ENCODE measurements at places on chromosomes 6 and 20.

DNA sequence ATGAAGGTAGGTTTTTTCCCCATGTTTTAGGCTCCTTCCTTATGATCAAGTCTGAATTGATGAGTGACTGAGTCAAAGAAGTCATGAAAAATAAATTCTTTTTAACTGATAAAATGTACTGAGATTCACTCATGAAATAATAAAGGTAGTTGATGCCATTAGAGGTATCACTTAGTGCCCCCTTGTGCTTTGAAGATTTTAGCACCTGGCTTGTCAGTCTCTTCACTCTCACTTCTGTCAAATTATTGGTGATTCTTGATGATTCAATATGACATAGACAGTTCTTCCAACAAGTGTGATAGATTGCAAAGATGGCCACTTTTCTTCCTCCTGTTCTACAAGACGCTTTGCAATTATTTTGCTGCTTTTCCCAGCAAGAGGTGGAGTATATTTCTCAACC is 4.2 kb upstream of the DLK2 start:
- no peak for DNase-seq

- no peak for DNase-seq
These were observed 33.8 kb upstream of the ADTRP start for GRCh38 chr6:11812439-11812838.

GRCh38 chr6:76221525-76221924 is 149.1 kb upstream of the IMPG1 start:
- no peak for DNase-seq

- DNase-seq = no peak
These were observed 17.7 kb upstream of the ITCH start for GRCh38 chr20:34345402-34345736.

DNA sequence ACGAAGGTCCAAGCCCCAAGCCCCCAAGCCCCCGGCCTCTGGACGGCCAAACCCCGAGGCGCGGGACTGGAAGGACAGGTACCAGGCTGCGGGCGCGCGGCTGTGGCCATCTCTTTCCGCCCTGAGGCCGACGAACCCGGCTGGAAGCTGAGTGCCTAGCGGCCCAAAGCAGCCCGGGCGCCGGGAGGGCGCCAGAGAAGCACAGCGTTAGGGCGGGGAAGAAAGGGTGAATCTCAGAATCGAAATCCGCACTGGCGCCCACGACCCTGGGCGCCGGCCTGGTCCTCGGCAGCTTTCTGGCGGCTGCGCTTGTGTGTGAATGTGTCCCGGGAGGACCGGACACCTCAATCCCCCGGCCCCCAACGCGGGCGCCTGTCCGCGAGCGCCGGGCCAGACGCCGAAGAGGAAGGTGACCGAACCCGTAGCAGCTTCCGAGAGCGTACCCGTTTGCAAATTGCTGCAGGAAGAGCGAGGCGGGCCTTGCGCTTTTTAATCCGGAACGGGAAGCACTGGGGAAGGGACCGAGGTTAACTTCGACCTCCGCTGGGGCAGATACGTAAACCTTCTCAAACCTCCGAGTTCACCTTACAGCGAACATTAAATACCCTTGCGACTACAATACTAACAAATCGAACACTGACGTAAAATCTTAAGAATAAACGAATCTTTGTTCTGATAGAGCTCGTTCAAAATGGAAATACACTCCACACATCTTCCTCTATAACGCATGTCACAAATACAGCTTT is 2.9 kb downstream of the NRN1 start:
- DNase-seq = no peak

DNA sequence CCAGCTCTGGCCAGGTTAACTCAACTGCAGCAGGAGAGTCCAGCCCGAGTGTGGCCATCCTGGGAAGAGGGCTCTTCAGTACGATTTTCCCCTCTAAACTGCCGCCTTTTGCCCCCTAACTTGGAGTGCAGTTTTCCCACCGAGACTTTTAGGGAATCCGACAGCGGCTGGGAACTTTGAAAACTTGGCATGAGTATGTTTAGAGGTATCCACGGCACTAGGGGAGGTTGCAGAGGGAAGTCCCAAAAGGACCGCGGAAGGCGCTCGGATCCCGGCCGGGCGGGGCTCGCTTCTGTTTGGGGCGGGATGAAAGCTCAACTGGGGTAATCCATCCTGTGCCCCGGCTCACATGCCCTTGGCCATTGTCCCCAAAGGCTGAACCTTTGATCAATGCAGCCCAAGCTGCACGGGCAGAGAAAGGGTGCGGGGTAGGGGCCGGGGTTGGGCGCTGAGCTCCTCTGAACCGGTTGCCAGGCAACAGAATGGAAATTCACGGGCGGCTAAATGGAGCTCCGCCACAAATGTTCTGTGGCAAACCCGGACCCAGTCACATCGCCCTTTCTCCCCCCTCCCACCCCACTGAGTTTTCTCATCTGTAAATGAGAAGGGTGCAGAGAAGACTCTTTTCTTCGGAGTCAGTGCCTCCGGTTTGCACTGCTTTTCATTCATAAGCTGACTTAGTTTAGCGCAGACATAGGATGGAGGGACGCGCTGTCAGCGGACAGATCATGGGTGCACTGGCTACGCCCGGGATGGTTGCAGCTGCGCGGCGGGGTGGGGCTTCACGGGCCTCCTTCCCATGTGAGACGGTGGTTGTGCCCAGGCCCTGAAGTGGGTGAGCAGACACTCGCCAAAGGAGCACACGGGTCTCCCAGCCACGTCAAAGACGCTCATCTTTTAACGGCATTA is 2.3 kb downstream of the BMP6 start:
- DNase-seq = no peak

DNA sequence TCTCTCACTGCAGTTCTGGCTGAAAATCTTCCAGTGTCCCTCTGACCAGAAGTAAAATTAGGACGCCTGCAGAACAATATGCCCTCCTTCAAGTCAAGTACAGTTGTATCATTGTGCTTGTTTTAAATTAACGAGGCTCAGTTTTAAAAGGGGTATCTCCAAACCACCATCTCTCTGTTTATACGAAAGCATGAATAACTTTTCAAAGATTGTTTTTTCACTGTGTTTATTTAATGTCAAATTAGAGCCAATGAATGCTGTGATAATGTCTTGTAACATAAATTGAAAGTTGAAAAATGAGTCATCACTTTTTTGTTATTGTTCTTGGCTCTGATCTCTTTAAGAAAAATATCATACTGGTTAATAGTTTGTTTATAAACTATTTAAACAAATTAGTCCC is 230.7 kb upstream of the THEMIS start:
- no peak for DNase-seq

DNA sequence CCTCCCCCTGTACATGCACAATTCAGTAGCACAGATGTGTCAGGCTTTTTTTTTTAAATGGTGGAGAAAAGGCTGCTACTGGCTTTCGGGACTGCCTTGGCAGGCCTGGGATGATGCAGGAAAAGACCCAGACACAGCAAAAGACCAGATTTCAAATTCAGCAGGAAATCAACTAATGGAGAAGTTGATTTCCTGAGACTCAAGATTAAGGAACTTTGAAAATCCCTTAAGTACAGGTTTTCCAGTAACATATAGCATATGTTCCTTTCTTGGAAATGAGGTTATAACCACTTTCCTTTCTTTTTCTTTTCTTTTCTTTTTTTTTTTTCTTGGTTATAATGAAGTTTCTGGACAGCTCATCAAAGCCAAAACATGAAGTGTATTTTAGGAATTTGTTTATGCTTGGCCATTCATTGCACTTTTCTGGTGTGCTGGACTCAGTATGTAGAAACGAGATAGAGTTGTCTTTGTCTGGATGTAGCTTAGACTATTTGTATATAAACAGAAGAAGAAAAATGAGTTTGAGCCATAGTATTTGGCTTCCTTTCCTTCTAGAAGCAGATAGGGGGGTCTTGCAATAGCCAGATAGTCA is 119.4 kb downstream of the SASH1 start:
- no peak for DNase-seq

Data from GM04504 (cell line).